ENCODE measurements at places on chromosomes 6 and 20.

DNA sequence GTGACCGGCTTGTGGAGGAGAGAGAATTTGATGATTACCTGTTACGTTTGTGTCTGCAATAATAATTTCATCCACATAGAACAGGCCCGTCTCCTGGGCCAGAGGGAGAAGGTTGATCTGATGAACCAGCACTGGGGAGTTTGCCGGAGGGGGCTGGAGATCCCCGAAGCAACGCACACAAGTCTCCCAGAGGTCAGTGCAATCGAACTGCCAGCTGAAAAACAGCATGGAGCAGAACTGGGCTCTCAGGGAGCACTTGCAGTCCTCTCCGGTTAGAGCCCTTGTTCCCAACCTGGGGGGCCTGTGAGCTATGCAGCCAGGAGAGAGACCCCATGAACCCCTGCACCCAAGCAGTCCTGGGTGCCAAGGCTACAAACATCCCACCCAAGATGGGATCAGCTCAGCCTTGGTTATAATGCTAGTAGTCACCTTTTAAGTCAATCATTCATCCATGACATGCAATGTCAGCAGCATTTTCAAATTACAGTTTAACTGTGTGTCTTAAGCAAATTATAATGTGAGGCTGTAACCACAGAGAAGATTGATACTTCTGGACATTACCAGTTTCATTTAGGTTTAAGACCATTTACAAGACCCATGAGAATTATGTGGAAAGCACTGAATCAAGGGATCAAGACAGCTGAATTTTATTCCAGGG is 34.2 kb downstream of the PKHD1 start:
- DNase-seq = no peak

- DNase-seq = no peak
These were observed 88.3 kb downstream of the DLL1 start for GRCh38 chr6:170202416-170203135.

DNA sequence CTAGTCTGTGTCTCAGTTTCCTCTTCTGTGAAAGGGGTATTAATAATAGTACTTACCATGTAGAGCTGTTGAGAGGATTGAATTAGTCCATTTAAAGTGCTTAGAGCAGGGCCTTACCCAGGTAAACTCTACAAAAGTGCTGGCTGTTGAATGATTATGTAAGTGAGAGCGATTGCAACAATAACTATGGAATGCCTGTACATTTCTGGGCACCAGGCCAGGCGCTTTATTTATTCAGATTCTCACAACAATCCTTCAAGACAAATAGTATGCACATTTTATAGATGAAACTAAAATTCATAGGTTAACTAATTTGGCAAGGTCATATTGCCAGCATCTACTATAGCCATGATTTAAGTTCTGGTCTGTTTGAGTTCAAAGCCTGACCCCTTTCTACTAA is 78.3 kb upstream of the MMS22L start:
- no peak for DNase-seq

DNA sequence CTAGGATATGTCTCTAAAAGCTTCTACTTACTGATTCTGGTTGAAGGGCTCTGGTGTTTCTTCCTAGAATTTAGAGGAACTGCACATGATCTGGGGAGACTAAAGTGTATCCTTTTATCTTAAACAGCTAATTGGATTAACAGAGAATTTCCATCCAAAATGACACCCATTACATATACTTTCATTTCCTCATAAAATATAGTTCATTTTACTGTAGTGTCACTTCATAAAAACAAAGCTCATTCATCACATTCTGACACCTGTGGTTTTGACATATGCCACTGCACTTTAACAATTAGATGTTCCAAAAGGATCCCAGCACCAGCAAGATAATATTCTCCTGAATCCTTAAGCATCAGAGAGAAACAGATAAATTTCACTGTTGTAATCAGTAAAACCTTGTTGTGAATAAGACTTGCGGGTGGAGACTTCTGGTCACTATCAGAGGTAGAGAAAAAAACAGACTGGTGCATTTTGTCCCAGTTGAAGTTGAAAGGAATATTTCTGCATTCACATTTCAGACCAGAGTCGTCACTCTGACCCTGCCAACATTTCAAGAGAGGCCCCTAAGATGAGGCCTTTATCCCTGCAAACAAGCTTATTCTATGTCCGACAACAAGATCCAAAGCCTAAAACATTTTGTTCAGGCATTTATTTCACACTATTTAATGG is 175.3 kb upstream of the BMP5 start:
- no peak for DNase-seq

- no peak for DNase-seq
These were observed 61.9 kb upstream of the CARMIL1 start for GRCh38 chr6:25217302-25217701.

DNA sequence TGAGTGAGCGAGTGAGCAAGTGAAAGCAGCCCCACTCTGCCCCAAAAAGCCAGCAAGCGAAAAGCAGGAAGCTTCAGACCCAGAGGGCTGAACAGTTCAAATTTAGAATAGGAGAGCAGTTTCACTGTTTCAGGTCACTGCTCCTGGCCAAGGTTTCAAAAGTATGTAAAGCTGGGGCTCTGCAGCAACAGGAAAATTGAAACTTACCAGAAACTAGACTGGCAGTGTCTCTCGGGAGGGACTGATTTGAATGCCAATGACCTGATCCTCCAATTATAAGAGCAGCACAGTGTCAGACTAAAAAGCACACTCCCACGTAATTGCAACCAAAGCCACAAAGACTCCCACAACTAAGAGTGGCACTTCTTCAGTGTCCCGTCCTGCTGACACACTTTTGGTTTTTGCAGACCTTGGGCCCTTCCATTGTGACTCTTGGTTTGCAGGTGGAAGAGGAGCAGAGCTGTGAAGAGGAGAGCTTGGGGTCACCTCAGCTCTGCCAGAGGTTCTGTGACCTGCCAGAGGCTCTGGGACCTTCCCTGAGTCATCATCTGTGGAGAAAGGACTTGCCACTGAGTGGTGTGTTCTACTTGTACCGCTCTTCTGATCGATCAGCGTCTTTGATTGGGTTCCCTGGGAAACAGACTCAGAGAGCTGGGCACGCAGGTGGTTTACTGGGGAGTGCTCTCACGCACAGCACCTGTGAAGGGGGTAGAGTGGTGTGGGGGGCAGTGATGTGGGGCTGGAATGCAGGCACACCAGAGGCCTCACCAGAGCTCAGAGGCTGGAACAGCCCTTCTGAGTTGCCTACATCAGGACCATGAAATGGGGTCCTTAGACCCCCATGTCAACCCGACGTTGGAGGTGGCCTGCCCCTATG is 52.7 kb upstream of the PTGIS start:
- DNase-seq = peak; percentile 64

DNA sequence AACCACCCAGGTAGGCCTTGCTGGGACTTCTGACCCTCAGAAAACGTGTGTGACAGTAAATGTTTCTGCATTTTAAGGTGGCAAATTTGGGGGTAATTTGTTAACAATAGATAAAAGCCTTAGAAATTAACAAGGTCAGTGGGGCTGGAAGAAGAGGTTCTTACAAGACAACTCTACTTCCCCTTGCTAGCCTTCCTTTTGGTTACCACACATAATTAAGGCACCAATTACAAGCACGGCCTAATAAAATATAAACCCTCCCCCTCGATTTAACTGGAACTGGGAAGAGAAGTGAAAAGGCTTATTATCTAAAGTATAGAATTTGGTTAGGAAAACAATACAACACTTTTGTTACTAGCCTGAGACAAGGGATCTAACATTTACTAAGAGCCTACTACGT is 38.8 kb downstream of the ELOVL5 start:
- DNase-seq = no peak

GRCh38 chr6:65199121-65199520 is 507.9 kb downstream of the EYS start:
- no peak for DNase-seq

- DNase-seq = no peak
These were observed 425.7 kb upstream of the ARID1B start for GRCh38 chr6:156351346-156351966.

GRCh38 chr20:50538276-50538675 is 28.1 kb downstream of the PTPN1 start:
- DNase-seq = no peak

GRCh38 chr6:138250513-138251247 is 32.4 kb upstream of the PBOV1 start:
- DNase-seq = no peak

Data from NAMALWA (cell line).